ENCODE measurements at places on chromosomes 1 and 21.
A peak's percentile ranks its signal among the peaks of the same experiment; 100 is the strongest.

GRCh38 chr1:86703696-86704457 is 499 bp upstream of the SH3GLB1 start:
- DNase-seq, result peak; percentile 76

GRCh38 chr21:39388038-39388810 is 39.3 kb upstream of the HMGN1 start:
- peak; percentile 95 for DNase-seq

GRCh38 chr1:33049371-33049770 is 12.7 kb upstream of the AK2 start:
- DNase-seq, result no peak

GRCh38 chr1:54861070-54861761 is 25.8 kb downstream of the DHCR24 start:
- DNase-seq, result peak; percentile 63

- peak; percentile 46 for DNase-seq
Measured at GRCh38 chr1:43976045-43976444, 1.3 kb downstream of the ATP6V0B start.

- no peak for DNase-seq
Measured at GRCh38 chr1:76121850-76122249, 47.3 kb downstream of the ST6GALNAC3 start.

- DNase-seq, result no peak
Measured at GRCh38 chr1:235018720-235019444, 109.8 kb downstream of the TOMM20 start.

GRCh38 chr1:47682786-47683350 is 245.0 kb downstream of the FOXD2 start:
- DNase-seq, result no peak

DNA sequence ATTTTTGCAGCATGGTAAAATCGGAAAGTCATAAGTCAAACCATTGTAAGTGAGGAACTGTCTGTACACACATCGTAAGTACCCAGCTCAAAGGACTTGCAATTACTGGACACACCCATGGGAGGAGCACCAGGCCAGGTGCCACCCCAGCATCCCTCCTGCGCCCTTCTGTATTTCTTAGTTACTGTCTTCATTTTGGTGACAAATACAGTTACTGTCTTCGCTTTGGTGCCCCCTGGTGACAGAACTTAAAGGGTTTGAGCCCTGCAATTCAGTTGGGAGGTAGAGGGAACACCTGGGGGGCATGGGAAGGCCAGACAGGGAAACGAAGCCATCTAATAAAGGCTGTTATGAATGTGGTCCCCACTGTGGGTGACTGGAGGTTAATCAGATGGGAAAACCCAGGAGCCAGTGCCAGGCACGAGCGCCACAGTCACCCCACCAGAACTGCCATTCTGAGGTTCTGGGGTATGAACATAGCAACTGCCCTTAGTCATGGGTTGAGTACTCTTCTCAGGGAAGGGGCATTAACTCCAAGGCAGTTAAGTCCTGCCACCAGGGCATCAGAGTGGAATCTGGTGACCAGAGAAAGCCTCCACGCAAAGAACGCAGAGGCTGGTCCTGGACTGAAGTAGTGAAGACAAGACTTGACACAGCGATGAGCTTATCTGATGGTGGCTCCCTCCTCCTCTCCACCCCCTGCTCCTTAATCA is 612.9 kb downstream of the PTPRU start:
- peak; percentile 64 for DNase-seq

- peak; percentile 54 for DNase-seq
Measured at GRCh38 chr1:155834296-155834926, 22.6 kb downstream of the GON4L start.

DNA sequence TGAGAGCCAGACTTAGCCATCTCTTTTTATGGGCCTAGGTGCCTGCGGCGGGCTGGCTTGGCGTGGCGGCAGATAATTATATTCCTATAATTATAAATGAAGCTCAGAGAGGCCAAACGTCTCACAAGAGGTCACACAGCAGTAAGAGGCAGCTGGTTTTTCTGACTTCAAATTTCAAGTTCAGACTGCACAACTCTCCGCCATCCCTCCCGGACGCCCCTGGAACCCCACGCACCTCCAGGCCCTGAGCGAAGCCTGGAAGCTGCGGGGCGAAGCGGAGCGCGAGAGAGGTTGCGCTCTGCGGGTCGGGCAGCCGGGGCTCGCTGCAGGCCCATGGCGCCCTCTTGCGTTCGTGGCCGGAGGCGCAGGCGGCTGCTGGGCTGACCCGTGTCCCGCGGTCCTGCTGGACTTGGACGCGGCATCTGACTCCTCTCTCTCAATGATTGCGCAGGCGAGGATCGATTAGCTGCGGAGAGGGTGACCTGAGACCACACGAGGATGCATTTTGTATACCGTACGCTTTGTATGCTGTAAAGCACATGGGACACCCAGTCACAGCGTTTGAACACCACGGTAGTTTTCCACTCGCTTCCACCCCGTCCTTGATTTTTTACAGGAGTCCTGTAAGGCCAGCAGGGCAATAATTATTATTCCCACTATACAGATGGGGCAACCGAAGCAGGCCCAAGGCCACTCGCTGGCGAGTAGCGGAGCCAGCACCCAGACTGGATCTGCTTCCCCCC is 272.7 kb downstream of the FOXD2 start:
- peak; percentile 63 for DNase-seq

GRCh38 chr1:69673321-69673720 is 105.6 kb downstream of the LRRC7 start:
- peak; percentile 62 for DNase-seq

GRCh38 chr21:25565272-25566211 is 41.7 kb downstream of the MRPL39 start:
- no peak for DNase-seq

DNA sequence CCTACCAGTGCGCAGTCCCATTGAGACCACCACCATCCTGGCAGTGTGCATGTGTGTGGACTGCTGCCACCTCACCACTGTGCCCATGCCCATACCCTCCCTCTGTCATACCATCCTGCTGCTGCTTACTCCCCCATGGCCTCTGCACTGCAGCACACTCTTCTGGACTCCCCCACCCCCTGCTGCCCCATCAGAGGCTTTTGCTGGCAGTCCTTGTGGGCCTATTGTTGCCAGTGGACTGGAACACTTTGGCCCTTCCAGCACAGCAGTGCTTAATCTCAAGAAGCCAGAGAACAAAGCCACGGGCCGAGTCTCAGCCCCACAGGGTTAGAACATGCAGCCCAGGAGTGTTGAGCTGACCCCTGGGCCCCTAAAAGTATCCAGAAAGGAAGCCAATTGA is 41.9 kb upstream of the IVNS1ABP start:
- DNase-seq, result no peak

GRCh38 chr1:239879321-239880170 is 212.1 kb upstream of the FMN2 start:
- no peak for DNase-seq

DNA sequence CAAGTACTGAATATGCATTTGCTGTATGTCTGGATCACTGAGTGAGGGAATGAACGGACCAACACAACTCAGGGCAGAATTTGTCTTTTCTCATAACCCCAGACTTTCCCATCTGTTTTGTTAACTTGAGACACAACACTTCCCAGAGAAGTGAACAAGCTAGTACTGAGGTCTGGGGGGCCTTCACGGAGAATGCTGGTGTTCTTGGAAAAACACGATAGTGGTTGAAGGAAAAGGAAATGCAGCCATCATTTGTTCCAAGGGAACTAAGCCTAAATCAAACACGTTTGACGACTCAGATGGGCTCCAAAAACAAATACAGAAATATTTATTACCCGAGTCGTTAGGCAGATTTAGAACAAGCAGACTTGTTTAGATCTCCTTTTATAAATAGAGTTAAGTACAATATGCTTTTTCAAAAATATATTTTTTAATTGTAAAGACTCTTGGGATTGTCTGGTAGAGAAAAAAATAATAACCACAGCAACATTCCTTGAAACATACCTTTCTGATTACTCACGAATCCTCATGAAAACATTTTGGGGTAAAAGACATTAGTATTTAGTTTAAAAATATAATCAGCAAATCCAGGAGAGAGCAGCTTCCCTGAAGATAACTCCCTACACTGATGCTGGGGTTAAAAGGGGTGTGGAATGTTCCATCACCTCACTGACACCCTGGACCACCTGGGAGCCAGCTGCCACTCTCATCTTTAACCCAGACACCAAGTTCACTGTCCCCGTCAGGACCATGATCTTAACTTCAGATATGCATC is 427.7 kb upstream of the RUNX1 start:
- peak; percentile 18 for DNase-seq

GRCh38 chr1:12555411-12556367 is 62.3 kb downstream of the DHRS3 start:
- DNase-seq, result no peak

GRCh38 chr1:31696242-31696641 is 7.6 kb downstream of the COL16A1 start:
- DNase-seq, result no peak

- DNase-seq, result no peak
Measured at GRCh38 chr1:42533101-42533863, 70.2 kb downstream of the CCDC30 start.

DNA sequence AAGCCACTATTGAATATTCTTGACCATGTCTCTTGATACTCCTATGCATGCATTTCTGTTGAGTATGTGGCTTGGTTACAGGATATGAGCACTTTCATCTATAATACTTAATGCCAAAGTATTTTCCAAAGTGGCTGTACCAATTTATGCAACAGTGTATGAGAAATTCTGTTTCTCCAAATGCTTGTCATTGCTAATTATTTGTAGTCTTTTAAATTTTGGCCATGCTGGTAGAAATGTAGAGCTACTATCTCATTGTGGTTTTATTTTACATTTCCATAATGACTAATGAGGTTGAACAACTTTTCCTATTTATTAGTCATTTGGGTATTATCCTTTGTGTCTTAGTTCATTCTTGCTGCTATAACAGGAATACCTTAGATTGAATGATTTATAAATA is 71.4 kb upstream of the TSPAN2 start:
- no peak for DNase-seq

DNA sequence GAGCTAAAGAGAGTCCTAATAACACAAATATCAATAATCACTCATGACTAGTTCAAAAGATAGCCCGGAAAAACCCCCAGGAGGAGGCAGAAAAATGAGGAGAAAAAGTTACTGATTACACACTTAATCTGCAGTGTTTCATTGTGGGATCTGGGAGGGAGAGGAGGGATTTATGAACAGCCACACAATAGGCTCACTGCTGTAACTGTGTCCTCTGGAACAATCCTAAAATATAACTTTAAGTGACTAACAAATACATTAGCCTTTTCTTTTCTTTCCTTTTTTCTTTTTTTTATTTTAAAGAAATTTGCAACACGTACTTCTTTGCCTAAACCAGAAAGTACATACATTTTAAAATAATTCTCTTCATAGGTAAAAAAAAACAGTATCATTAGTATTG is 106.3 kb upstream of the LBR start:
- no peak for DNase-seq

Data from hematopoietic multipotent progenitor cell treated with erythropoietin and hydrocortisone succinate and interleukin-3 and kit ligand, for 6 days (in vitro differentiated cells).